Left renal pelvis (tissue), 4 donors: ENCODE measurements at places on chromosomes 6 and 20.

- DNase-seq = no peak
Observed at GRCh38 chr6:82178077-82178758, 69.3 kb downstream of the IBTK start.

DNA sequence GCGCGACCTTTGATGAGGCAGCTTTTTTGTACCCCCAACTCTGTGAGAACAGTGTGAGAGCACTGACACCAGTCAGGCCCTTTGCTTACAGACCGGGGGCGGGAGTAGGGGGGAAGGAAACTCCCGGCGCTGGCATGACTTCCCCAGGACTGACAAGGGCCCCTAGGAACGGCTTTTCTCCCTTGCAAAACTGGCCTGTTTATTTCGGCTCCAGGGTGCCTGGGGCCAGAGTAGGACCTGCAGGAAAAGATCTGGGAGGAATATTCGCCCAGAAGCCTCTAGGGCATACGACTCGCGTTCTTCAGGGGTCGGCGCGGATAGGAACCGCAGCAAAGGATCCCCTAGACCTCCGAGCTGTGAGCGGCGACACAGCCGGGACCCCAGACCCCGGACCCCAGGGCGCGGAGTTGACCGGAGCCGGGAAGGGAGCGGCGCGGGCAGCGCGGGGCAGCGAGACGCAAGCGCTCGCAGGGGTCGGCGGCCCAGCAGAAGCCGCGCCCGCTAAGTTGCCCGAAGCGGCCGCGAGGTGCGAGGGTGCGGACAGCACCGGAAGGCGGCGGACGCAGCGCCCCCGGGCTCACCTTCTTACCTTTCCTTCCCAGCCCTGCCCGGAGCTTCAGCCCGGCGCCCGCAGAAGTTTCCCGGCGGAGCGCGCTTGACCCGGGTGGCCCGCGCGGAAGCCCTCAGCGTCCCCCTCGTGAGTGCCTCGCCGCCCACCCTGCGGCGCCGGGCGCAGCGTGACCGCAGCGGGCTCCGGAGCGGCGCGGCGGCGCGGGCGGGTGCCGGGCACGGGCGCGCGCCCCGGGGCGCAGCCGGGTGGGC, at the start of gene POPDC3:
Gene POPDC3 (minus strand): TSS at position 771 of the 822 bp plus-strand sequence. CDS start 18,105 bp downstream, outside the sequence.
- no peak for DNase-seq

DNA sequence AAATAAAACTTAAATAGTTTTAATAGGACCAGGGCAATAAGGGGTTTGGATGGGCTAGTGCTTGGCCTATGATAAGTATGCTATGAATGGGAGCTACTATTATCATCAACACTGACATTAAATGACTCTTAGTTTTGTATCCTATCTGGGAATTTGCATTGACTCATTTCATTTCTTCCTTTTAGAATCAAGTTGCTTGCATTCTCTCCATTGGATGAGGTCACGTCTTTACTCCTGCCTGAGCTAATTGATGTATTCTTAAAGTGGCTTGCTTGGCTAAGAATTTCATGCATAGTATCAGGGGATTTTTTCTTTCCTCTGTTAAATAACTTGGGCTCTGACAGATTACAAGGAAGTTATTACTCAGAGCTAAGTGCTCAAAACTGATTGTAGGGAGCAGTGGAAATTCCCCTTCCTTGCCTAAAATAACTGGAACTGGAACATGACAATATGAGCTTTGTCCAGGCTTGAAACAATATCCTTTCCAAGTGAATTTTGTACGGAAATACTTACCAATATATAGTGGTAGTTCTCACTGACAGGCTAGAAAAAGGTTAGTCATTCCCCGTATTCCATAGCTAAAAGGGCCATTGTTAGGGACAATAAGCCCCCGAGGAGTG, 169.9 kb downstream of the BCAS1 start:
- DNase-seq = no peak

GRCh38 chr6:136989571-136990241, 55.1 kb downstream of the IL20RA start:
- DNase-seq = no peak

DNA sequence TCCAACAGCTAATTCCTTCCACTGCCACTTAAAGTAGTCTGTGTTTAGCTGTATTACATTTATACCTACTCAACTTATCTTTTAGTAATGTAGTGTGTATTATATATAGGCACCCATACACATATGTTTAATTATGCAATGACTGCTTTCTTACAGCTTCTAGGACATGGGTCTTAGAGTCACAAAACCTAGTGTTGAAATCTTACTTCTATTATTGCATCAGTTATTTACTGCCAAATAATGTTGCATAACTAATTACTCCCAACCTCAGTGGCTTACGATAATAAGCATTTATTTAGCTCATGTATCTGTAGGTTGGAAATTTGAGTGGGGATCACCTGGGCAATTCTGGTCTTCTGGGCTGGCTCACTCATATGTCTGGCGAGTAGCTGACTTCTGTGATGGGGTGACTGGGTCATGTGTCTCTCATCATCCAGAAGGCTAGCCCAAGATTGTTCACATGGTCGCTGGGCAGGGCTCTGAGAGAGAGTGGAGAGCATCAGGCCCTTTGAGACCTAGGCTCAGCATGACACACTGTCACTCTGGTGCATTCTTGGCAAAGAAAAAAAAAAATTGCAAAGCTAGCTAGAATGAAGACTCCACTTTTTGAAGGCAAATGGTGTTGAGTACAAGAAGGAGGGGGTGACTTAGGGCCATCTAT, 187.0 kb downstream of the PLCB1 start:
- DNase-seq = no peak

DNA sequence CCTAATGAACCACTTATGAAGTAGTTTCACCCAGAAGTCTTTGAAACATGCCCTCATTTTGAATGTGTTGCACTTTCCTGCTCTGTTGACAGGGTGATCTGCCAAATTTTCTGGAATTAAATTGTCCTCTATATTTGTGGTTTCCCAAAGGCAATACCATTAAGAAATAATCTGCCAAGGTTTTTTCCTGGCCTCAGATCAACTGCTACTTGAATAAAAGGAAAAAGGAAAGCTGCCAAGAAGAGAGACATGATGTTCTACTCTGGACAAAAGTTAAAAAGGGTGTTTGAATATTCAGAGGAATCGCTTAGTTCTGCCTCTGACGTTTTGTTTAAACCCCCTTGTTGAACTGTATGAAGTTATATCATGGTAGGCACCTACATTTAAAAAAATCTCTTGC, 37.4 kb upstream of the ARMH2 start:
- no peak for DNase-seq

DNA sequence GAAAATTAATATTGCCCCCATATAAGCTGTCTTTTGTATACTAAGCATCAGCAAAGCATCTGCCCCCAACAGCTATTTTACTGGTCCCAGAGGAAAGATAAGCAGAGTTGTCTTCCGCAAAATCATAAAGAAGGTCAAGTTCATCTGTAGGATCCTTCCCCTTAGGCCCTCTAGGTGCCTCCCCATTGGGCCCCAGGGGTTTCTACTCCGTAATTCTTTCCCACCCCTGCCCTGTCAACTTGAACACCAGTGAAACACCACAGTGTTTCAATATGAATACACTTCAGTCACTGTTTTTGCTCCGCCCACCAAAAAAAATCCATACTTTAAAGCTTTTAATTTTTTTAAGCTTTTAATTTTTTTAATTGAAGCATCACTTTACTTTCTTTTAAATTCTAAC, 159.2 kb downstream of the ATXN1 start:
- no peak for DNase-seq

GRCh38 chr6:158488065-158488464, 71.8 kb upstream of the TMEM181 start:
- no peak for DNase-seq

DNA sequence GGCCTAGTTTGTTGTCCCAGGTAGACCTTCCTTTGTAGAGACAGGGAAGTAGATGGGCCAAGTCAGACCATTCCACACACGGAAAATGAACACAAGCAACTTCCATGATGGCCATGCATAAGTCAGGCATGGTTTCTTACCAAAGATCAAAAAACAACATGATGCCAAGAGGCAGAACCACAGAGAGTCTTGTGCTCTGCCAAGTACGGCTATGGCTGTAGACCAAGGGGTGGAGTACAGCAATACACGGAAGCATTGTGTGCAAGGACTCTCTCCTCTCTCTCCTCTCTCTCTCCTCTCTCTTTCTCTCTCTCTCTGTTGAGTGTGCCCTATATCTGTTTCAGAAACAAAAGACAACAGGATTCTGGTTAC, 4.8 kb upstream of the DUSP22 start:
- no peak for DNase-seq

- DNase-seq = no peak
Observed at GRCh38 chr6:20581070-20581469, 46.8 kb downstream of the CDKAL1 start.

DNA sequence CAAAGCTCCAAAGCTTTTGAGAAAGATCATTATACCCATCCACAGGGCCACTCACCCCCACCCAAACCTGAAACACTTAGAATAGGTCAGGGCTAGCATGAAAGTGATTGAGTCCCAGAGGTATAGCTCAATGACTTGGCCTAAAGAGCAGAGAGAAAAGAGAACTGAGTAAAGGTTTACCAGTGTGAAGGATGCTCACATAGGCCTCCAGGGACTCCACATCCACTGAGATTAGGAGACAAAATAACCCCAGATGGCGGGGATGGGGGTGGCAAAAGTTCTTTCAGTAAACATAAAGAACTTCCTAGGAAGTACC, 12.2 kb downstream of the SAYSD1 start:
- no peak for DNase-seq

DNA sequence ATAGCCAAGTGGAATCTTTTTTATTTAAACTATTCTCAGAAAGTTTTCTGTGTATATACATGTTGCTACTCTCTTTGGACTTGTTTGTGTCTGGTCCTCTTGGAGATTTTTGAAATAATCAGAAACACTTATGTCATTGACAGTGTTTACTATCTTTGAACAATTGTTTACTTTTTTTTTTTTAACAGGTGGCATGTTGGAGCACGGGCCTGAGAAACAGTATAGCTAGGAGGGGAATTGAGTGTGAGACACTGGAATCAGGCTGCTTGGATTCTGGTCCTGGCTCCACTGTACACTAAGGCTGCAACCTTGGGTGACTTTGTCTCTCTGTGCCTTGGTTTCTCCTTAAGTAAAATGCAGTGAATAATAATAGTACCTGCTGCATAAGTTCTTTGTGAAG, 279.6 kb downstream of the PRL start:
- DNase-seq = no peak

DNA sequence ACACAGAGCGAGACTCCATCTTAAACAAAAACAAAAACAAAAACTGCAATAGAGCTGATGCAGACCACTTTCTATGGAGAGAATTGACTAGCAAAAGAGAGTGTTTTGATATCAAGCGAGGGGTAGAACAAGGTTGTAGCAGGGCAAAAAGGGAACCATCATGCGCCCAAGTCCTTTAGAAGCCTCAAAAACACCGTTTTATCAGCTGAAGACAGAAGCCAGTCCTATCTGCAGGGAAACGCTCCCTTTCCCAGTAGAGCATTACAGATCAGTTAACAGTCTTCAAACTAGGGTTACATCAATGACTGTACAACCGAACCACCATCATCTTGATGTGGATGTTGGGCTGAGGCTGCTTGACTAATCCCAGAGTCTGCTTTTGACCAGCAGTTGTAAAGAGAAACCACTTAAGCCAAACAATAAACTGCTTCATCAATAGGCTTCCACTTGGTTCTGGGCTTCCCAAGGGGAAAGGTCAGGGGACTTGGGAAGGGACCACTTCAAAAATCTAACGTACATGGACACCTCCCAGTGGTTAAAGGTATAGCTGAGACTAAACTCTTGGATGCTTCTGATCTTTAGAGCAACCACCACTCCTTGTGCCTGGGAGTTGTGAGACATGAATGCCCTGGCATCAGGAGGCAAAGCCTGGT, 59.6 kb upstream of the SPDEF start:
- no peak for DNase-seq

DNA sequence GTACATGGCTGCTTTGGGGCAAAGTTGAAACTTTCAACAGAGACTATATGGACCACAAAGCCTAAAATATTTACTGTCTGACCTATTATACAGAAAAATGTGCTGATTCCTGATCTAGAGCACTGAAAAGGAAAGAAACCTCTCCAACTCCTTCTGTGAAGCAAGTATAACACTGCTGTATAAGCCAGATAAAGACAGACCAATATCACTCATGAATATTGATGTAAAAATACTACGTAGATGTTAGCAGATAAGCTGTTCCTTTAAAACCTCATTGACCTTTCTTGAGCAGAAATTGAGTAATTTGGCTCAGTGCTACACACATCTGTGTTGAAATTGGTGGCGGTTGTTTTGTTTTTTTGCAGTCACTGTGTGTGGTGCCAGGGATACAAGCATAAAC, 69.9 kb upstream of the HDAC2 start:
- no peak for DNase-seq

DNA sequence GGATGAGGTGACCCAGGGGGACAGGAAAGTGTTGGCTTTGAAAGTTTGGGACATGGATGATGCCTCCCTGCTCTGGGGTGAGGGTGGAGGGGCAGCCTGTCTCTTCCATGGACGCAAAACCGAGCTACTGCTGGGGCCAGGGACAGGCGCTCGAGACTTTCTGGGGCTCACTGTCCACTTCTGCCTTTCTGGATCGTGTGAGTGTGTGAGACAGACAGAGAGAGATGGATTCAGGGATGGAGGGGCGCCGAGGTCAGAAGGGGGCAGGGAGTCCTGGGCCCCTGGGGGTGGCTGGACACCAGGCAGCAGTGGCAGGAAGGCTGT, 78.0 kb upstream of the GATA5 start:
- DNase-seq = no peak

GRCh38 chr6:136964398-136964797, 42.3 kb downstream of the SLC35D3 start:
- DNase-seq = no peak

DNA sequence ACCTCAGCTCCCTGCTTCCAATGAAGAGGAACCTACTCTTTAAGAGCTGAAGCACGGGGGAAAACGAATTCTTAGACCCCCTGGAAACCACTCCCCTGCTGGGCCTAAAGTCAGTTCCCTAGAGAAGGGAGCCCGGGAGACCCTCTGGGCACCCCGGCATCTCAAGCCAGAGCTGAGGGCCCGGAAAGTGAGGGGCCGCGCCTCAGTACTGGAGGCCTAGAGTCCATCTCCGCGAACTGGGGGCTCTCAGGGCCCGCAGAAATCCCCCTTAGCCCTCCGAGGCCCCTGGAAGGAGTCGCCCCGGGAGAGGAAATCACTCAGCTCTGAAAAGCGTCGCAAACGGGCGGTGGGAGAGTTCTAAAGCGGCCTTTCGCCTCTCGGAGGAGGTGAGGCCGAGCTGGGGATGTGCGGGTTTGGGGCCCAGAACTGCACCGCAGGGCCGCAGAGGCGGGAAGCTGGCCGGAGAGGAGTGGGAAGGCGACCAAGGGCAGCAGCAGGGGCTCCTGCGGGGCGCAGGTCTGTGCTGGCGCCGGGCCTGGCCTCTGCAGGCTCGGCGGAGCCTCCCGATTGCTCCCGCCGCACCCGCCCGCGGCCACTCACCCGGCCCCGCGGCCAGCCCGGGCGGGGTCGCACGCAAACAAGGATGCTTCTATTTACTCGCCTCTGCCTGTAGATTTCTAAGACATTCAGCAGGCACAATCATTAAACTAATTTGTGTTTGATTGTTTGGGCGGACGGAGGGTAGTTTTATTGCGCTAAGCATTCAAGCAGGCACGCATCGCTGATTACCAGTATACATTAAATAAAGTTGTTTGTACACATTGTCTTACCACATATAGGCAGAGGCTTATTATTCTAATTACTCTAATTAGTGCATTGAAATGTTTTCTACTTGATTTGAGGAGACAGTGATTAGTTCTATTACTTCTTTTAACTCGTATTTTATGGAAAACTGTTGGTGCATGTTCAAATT, 9.2 kb downstream of the POU3F2 start:
- DNase-seq = no peak

- no peak for DNase-seq
Observed at GRCh38 chr6:143399176-143399575, 51.3 kb downstream of the ADAT2 start.
